ENCODE measurements at places on chromosomes 5 and 9. TPM values are rescaled to one million over a fixed set of nuclear protein-coding genes. Genes with fewer than 3 reads are reported as not detected.
A peak's percentile ranks its signal among the peaks of the same experiment; 100 is the strongest.

- no peak overlapping the region for H3K4me3 ChIP-seq
- no peaks in the 10 kb centered on the region for H3K36me3 ChIP-seq
- peaks cover under 1% of the 10 kb centered on the region for H3K27me3 ChIP-seq
- H3K4me1 ChIP-seq, result peaks cover 24% of the 10 kb centered on the region
Observed at GRCh38 chr9:105114964-105115728, 129.3 kb upstream of the SLC44A1 start.

Gene SLC45A2
- total RNA-seq, result not detected

Gene PIK3R1
- total RNA-seq, result 57.6 TPM

Gene ADAMTS16
- total RNA-seq, result not detected

DNA sequence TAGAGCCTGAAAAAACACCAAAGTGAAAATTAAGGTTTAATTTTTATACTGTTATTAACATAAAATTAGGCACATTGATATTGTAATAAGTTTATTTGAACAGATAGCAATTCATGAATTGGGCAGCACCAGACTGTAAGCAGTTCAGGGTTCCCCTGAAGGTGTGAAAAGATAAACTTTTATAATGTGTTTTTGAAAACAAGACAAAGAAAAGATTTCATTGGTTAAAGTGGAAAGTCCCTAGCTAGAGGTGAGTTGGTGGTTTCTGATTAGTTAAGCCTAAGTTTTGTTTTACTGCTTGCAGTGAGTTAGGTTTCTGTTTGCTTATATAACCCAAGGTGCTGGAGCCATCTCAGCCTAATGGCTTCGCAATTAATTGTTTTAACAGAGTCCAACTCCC lies 96.5 kb upstream of the RPS23 start:
- DNase-seq, result no peak
- no peaks in the 10 kb centered on the region for H3K27me3 ChIP-seq
- H3K4me3 ChIP-seq, result no peak overlapping the region
- H3K36me3 ChIP-seq, result no peaks in the 10 kb centered on the region

DNA sequence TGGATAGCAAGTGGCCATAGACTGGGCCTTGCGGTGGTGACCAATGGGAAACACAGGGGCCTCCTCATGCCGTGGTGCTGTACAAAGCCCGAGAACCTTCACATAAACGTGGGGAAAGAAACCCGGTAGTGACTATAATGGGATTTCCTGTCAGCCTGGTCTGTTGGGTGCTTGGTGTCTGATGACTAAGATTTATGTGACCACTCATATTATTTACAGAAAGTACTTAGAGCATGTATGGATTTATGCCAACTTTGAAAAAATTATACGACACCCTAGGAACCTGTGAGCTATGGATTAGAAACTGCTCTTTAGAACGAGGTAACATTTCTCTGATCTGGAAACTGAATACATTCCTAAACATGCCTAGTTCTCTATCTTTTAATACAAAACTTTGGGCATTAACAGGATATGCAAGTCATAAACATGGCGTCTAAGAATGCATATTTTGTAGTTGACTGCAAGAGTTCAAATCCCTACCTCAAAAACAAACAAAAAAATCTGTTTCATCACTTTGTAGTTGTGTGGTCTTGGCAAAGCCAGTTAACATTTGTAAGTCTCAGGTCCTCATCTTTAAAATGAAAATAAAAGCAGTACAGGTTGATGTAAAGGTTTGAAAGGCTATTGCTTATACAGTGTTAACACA lies 85.4 kb downstream of the TMEM167A start:
- no peaks in the 10 kb centered on the region for H3K36me3 ChIP-seq
- no peaks in the 10 kb centered on the region for H3K4me1 ChIP-seq
- no peak overlapping the region for H3K27ac ChIP-seq
- no peak for DNase-seq

GRCh38 chr9:114078781-114079156 lies 669 bp upstream of the AMBP start:
- H3K27me3 ChIP-seq, result peaks cover 2% of the 10 kb centered on the region
- DNase-seq, result no peak
- no peak overlapping the region for H3K27ac ChIP-seq
- H3K4me1 ChIP-seq, result no peaks in the 10 kb centered on the region
- H3K36me3 ChIP-seq, result no peaks in the 10 kb centered on the region

DNA sequence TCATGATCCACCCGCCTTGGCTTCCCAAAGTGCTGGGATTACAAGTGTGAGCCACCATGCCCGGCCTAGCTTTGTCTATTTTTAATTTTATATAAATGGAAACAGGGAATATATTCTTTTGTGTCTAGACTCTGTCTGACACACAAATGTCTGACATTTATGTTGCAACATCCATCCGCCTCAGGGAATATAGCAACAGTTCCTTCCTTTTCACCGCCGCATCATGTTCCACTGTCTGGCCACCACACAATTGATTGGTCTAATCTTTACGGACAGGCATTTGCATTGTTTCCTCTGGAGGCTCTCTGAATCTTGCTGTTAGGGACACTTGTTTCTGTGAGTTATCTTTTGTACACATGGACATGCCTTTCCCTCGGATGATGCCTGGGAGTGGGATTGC lies 20.1 kb upstream of the TBC1D9B start:
- no peaks in the 10 kb centered on the region for H3K36me3 ChIP-seq
- no peak overlapping the region for H3K27ac ChIP-seq
- no peaks in the 10 kb centered on the region for H3K4me1 ChIP-seq
- DNase-seq, result no peak

DNA sequence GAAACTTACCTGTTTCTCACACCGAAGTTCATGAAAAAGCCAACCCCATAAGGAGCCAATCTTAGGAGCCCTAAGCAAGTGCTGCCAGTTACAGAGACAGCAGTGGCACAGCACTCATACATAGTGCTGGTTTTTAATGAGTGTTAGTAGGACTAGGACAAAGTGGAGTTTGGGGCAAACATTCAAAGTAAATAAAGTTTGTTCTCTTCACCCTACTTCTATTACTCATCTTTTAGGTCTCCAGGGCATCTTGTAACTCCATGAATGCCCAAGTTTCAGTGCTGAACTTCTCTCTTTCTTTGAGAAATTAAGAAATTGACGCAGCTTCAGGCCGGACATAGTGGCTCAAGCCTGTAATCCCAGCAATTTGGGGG lies 584.7 kb downstream of the EBF1 start:
- H3K4me3 ChIP-seq, result no peak overlapping the region
- H3K4me1 ChIP-seq, result peaks cover 35% of the 10 kb centered on the region
- H3K27ac ChIP-seq, result peak overlapping the region; percentile 87

Gene BARHL1
- total RNA-seq, result not detected

Gene GRIA1
- not detected for total RNA-seq

GRCh38 chr5:104456122-104456521 lies 893.5 kb upstream of the NUDT12 start:
- no peaks in the 10 kb centered on the region for H3K27me3 ChIP-seq
- H3K4me1 ChIP-seq, result no peaks in the 10 kb centered on the region

- H3K4me3 ChIP-seq, result no peak overlapping the region
- H3K27ac ChIP-seq, result no peak overlapping the region
- H3K36me3 ChIP-seq, result no peaks in the 10 kb centered on the region
- H3K27me3 ChIP-seq, result no peaks in the 10 kb centered on the region
Observed at GRCh38 chr5:61402244-61402823, 70.3 kb downstream of the ZSWIM6 start.
